ENCODE measurements at places on chromosomes 5 and 9.

DNA sequence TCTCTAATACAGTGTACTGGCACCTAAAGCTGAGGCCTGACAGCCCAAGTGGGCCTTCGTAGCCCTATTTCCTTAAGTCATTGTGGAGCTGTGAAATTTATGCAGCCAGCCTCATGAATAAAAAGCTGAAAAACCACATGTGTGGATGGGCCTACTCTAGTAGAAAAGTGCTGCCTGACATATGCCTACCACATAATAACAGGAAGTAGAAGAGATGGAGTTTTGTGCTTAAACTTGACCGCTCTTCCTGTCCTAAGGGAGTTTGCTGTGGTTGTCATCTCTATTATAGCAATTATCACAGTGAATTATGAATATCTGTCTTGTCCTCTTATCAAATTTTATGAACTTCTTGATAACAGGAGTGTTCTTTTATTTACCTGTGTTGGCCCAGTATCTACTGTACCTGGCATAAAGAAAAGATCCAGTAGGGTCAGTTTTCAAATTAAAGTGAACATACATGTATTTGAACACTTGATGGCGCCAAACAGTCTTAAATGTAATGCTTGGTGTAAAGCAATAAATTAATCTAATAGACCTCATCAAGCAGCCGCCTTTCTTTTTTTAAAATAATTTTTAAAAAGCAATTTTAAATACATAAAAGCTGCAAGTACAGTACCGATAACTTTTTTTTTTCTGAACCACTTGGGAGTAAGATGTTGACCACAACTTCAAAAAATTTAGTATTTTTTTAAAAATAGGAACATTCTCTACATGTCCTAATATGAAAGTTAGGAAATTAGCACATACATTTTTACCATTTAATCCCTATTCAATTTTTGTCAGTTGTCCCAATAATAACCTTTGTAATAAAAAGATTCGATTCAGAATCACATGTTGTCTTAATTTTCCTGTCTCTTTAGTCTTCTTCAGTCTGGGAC lies 51.0 kb downstream of the FKTN start:
- DNase-seq: peak; percentile 29

DNA sequence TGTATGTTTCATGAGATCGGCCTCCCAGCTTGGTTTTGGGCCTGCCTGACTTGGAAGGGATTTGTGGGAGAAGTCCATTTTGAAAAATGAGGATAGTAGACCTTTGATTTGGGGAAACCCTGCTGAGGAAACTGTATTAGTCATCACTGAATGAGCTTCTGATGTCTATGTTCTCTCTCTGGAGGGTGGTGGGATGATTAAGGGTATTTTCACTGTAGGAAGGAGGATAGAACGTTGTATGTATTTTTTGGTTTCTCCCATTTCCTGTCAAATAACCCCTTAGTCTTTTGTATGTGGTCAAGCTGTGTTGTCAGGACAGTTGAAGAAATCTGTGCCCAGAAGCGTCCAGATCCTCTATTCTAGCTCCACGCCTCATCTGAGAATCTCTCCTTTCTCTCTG lies 151.9 kb downstream of the INSYN2B start:
- no peak for DNase-seq

GRCh38 chr5:61704289-61704688 lies 372.2 kb downstream of the ZSWIM6 start:
- no peak for DNase-seq

DNA sequence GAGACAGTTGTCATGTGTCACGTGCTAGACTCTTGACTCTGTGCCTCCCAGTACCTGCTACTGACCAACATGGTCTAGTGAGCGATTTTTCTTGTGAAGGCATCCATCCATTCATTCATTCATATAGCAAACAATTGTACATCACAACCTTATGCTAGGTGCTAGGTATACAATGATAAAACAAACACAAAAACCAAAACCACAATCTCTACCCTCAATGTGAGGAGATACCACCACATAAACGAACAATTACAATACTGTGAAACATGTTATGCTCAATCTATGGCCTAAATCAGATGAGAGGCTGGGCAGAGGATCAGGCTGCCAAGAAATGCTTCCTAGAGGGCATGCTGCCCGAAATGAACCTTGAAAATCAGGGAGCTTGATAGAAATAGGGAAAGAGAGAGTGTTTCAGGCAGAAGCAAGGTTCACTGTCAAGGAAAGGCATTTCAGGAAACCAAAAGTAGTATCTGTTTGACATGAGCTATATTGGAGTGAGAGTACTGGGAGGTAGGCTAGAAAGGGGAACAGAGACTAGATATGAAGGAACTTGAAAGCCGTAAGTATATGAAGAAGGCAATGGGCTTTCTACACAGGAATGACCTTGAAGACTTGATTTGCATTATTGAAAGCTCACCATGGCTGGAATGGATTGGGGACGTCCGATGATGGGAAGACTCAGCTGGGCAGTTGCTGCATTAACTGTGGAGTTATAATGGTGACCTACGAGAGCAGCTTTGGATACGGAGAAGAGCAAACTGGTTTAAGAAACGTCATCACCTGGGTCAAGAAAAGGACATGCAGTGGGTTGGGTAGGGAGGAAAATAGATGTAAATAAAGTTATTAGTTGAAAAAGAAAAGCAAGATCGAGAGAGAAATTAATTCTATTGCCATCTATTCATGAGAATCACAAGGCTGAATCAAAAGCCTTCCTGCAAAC lies 90.1 kb downstream of the THBS4 start:
- no peak for DNase-seq

DNA sequence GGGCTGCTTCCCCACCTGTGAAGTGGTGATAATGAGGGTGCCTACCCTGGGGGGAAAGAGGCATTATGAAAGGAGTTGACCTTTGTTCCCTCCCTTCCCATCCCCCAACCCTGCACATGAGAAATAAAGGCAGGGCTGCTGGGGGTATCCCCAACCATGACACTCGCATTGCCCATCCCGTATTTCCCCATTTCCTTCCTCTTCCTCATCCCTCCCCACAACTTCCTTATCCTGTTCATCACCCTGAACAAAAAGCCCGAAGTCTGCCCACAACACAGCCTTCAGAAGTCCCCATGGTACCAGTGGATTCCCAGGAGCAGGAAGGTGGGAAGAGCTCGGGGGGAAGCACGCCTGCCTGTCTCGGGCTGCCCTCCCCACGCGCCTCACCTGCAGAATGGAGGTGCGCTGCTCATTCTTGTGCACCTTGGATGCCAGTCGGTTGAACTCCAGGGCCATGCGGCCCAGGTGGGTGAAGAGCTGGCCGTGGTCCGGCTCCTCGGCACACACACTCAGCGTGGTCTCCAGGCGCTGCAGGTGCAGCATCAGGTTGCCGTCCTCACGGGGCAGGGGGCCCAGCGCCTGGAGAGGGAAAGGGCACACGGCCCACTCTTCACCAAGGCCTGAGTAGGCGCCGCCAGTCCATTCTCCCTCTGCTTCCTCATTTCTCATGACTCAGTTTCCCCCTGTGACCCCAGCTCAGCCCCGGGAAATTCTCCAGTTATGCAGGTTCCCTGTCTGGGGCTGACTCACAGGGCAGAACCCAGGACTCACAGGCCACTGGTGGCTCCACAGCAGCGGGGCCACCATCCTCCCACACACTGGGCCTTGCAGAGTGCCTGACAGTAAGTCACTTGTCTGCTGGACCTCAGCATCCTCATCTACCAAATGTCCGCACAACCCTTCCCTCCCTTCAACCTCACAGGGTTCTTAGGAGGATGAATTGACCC lies 24.2 kb downstream of the TNIP1 start:
- no peak for DNase-seq

DNA sequence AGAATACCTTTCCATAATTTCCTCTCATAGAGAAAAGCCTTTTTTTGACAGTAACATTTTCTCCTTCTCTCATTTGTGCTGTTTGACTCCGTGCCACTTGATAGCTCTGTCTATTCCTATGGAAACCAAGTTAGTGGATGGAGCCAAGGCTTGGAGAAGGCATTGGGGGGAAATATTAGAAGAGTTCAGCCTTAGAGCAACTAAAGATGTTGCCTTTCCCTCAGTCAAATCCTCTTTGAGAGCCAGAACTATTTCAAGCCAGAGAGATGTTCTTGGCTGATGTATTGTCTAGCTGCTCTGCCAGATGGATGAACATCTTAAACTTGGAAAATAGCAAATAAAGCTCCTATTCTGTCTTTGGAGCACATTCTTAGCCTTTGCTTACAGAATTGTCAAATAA lies 112.4 kb downstream of the INVS start:
- DNase-seq: no peak

- no peak for DNase-seq
These were observed 123.9 kb downstream of the SV2C start for GRCh38 chr5:76207120-76207519.

DNA sequence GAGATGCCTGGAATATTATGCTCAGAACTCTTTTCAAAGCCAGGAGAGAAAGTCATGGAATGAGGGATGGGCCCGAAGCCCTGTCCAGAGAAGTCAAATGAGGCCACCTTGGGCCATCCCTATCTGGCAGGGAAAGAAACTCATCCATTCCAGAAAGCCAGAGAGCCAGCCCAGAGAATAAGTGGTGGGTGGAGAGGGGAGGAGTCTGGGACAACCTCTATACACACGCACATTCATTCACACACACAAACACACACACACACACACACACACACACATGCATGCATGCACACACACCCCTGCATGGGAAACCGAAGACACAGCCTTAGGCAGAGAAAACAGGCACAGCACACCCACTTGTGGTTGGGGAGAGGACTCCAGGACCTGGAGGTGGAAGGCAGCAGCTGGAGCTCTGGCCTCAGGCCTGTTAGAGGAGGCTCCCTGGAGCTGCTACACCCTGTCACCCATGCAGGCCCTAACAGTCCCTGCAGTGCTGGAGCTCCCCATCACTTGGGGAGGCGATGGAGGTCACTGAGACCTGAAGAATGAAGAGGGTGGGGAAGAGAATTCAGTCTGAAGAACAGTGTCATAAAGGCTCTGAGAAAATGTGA lies 38.0 kb downstream of the TGFBI start:
- DNase-seq: no peak

- no peak for DNase-seq
These were observed 146.4 kb downstream of the YIPF5 start for GRCh38 chr5:144024090-144024489.
